ENCODE measurements at places on chromosomes 1 and 21.
A peak's percentile ranks its signal among the peaks of the same experiment; 100 is the strongest.

DNA sequence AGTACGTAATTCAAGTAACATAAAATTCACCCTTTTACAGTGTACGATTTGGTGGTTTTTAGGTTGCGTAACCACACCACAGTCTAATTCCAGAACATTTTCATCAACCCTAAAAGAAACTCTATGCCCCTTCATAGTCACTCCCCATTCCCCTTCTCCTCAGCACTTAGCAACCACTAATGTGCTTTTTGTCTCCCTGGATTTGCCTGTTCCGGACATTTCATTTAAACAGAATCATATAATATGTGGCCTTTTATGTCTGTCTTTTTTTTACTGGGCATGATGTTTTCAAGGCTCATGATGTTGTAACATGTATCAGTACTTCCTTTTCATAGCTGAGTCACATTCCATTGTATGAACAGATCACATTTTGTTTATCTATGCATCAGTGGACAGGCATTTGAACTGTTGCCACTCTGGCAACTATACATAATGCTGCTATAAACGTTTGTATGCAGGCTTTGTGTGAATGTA lies 20.8 kb downstream of the OBSCN start:
- peak; percentile 89 for DNase-seq

GRCh38 chr1:96579636-96580035 lies 141.9 kb upstream of the PTBP2 start:
- peak; percentile 29 for DNase-seq

DNA sequence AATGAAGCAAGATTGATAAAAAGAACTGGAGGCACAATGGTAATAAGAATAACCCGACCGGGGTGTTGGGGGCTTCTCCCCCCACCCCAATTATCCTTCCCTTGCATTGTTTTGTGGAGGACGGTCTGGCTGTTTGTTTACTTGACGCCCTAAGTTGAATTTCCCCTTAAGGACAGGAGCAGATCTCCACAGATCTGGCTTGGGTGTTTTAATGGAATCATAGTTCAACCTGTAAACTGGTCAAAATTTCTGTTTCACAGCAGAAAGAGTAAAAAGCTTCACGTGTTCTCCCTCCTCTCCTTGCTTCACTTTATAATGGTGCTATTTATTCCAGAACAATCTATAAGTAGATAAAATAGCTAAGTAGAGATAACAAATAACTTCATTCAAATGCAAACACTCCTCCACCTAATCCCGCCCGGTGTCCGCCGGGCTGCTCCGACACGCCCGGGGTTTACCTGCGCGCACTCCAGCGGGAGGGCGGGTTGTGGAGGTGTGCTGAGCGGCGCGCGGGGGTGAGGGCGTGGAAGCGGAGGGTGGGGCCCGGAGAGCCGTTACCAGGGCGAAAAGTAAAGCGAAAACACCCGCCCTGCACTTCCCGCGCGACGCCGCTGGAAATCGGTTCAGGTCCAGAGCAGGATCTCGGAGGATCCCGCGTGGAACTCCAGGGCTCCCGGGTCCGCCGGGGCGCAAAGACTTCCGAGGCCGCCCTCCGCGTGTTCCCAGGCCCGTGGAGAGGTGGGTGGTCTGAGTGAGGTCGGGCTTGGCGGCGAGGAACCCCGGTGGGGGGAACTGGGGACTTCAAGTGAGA lies 2.0 kb upstream of the ATF3 start:
- DNase-seq: no peak

DNA sequence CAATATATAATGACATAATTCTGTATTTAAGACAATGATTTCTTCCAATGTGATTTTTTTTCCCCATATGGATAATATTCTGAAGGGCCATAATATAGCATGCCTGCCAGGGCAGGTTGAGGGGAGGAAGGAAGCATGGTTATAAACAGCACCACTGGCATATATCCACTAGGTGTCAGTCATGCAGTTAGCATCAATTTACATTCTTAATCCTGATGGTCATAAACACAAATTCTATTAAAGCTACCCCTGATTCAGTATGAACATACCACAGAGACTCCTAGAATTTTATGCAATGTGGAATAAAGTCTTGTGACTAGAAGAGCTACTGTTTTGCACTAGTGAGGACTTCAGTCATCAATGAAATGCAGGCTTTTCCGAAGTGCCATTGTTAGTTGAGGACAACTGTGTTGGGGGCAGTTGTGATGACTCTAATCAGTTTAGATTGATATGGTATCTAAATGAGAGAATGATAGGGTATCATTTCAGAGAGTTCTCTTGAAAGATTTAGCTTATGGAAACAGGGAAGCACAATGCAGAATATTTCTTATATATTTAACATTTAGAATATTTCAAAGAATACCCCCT lies 342.7 kb upstream of the NR5A2 start:
- DNase-seq: peak; percentile 78

Data from fibroblast of mammary gland (primary cell).